Stimulated activated CD4-positive, alpha-beta T cell treated with anti-CD3 and anti-CD28 coated beads, TNF-alpha, amount 100 ng/mL, for 48 hours (primary cell): ENCODE measurements at places on chromosomes 13 and 19.

DNA sequence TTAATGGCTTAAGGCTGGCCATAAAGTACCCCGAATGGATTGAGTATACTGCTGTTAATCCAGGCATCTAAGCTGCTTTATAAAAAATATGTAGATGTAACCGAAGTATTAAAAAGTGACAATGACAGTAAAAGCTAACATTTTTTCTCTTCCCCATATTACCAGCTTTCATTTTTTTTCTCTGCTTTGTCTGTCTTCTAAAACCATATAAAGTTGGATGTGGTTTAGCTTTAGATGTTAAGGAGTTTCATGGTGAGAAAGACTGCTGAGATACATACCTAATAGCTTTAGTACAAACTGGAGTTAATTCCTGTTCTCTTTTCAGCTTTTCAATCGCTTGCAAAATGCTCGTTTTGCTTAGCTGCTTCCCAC, 838 bp downstream of the AKAP11 start:
- DNase-seq, result no peak

GRCh38 chr13:82647540-82647939, 1234.7 kb downstream of the SLITRK1 start:
- DNase-seq, result no peak

- no peak for DNase-seq
Observed at GRCh38 chr19:2949939-2950285, 5.1 kb upstream of the ZNF77 start.

GRCh38 chr13:98184792-98185191, 7.7 kb upstream of the RNF113B start:
- no peak for DNase-seq

DNA sequence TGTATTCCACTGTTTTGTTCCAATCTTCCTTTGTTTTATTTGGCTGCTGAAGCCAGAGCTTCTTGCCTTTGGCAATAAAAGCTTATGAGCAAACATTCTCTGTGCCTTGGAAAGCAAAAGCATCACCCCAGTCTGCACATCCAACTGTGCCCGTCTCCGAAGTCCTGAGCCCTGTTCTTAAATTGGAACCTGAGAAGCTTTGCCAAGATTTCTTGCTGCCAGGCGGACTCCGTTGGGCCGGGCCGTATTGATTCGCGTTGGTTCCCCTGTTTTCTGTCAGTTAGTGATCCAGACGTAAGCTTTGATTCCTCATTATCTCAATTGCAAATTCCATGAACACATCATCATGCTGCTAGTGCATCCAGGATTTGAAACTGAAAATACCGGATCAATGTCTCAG, 793.0 kb downstream of the OLFM4 start:
- DNase-seq, result no peak

DNA sequence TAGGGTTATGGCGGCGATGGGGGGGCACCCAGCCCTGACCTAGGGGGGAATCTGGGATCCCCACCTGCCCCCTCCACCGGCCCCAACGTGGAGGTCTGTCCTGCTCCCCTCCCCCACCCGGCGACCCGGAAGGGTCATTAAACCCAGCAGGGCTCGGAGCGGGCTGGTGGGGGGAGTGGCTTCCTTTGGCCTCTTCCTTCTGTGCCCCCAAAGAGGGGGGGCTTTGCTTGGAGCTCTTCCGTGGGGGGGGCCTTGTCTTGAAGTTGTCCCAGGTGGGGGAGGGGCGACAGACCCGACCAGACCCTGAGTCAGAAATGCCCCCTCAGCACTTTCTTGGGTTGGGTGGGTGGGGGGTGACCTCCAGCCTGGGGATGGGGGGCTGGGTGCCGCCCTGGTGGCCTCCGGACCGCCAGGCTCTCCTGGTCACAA, 1.5 kb downstream of the ARID3A start:
- no peak for DNase-seq

GRCh38 chr19:41546386-41546789, 29.6 kb upstream of the CEACAM21 start:
- no peak for DNase-seq

DNA sequence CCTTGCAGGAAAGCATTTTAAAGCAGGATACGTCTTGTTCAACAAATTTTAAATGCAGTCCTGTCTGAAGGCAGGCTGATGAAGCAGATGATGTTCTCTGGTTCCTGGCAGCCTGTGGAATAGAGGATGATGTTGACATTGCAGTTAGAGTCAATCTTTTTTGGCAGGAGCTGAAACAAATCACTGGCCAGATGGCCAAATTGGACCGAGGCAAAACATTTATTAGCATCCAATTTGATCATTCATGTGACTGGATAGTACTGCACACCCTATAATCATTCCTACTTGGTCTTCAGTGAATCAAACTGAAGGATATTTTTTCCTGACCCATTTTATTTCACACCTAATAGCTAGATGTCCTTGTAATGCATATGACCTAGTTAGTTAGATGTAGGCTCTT, 172.2 kb upstream of the SLC10A2 start:
- no peak for DNase-seq

DNA sequence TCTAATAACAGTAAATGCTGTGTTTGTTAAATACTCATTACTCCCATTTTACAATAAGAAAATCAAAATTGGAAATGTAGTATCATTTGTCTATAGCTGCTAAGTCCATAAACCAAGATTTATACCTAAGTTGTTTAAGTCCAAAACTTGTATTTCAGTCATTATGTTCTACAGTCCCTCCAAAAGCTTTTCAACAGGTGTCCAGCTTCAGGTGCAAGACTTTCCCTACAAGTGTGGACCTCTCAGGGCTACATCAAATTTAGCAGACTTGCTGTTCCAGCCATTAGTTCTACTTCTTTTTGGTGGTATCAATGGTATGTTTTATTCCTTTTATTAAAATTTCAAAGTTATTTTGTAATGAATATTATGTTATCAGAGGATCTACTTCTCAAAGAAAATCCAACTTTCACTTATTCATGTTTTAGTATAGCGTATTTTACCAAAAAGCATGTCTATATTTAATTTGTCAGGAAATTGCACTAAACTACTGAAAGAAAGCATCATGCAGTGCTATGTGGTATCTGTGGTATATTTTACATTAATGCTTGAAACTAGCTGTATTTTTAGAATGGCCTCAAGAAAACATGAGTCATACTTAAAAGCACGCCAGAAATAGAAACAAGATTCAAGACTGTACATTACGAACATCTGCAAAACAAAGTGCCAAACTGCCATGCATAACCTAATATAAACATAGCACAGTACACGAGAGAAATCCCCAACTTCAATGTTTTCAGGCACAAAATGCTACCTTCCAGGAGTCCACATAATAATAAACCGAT, 44.5 kb downstream of the VWA8 start:
- no peak for DNase-seq

DNA sequence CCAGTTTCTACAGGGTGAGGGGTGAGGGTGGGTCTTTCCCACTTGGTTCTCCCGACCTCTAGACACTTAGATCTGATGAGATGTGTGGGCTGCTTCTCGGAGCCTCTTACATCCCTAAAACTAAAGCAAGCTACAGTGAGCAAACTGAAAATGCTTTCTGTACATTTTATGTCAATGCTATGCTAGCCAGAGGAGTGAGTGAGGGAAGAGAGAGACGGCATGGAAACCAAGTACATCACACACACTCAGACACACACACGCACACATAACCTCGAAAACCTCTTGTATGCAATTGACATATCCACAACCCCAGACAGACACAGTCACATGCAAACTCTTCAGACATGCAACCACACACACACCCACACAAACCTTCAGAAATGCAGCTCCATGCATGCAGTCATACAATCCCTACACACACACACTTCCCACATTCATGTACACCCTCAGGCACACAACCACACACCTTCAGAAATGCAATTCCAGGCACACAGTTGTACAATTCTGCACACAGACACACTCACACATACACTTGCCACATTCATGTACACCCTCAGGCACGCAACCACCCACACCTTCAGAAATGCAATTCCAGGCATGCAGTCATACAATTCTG, 1.4 kb downstream of the SLC1A6 start:
- no peak for DNase-seq

DNA sequence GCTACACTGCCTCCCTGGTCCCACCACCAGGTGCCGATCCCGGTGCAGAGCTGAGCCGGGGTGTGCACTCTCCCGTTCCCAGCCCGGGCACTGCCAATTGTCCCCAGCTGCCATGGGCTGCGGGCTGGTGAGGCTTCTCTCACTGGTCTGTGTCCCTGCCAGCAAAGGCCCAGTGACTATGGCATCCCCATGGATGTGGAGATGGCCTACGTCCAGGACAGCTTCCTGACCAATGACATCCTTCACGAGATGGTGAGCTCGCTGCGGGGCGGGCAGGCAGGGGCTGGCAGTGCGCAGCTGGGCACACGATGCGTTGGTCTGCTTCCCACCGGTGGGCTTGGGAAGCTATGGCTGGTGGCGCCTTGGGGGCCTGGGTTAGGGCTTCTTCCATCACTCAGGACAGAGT, 14.6 kb downstream of the MPND start:
- DNase-seq, result no peak

DNA sequence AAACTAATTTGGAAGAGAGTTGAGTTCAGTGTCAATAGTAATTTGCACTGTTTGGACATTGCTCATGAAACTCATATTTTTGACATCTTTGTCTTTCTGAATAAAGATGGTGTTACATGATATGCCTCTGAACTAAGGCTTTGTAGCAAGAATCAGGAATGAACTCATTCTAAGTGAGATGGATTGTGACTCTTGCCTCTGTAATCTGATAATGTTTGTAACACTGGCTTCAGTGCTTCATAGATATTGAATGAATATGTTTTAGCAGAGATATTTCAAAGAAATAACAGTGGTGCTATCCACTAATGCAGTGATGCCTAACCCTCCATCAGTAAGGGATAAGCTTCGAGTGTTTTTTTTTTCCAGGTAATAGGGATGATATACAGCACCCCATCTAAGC, 32.9 kb downstream of the TEX26 start:
- DNase-seq, result no peak

- DNase-seq, result no peak
Observed at GRCh38 chr13:21014502-21015170, 46.8 kb downstream of the LATS2 start.

- no peak for DNase-seq
Observed at GRCh38 chr13:31011901-31012654, 79.6 kb downstream of the TEX26 start.

GRCh38 chr19:46265217-46265828, 31.5 kb upstream of the HIF3A start:
- peak; percentile 67 for DNase-seq

DNA sequence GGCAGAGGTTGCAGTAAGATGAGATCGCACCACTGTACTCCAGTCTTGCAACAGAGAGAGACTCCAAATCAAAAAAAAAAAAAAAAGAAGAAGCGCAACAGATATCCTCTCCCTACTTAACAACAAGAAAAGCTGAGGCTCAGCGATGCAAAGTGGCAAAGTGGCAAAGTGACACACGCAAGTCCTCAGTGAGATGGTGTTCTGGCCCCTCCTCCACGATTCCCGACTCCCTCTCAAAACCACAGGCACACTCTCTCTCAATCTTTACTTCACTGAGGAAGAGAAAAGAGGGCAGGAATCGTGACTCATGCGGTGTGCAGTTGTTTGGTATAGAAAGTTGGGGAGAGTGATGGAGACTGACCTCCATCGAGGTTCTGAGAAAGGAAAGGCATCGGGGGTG, 12.6 kb downstream of the FFAR2 start:
- no peak for DNase-seq

GRCh38 chr19:6035026-6035425, 57.1 kb upstream of the RANBP3 start:
- DNase-seq, result no peak

DNA sequence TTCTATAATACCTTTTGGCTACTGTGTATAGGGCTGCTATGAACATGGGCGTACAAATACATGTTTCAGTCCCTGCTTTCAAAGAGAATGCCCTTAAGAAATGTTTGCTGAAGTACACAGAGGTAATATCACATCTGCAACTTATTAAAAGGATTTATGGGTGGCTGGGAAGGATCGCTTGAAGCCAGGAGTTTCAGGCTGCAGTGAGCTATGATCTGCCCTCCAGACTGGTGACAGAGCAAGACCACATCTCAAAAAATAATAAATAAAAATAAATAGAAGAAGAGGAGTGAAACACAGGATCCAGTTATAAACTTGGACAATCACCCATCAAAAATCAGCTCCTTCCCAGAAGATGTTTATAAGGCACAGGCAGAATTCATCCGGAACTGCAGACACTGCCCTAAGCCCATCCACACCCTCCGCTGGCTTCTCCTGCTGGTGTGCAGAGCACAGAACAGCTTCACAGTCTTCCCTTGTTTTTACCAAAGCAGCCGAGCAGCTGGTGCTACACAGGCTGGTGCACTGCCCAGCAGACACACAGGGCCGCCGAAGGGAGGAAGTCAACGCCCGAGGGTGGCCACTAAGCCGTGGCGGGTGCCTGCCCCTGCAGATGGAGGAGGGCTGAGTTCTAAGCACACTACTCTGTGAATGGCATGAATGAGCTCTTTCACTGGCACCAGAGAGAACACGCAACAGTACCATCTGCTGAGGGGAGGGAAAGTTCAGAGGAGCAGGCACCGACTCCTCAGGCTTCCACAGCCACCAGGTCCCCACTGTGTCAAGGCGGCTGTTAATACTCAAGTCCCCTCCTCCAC, 44.0 kb downstream of the BRD4 start:
- DNase-seq, result no peak

DNA sequence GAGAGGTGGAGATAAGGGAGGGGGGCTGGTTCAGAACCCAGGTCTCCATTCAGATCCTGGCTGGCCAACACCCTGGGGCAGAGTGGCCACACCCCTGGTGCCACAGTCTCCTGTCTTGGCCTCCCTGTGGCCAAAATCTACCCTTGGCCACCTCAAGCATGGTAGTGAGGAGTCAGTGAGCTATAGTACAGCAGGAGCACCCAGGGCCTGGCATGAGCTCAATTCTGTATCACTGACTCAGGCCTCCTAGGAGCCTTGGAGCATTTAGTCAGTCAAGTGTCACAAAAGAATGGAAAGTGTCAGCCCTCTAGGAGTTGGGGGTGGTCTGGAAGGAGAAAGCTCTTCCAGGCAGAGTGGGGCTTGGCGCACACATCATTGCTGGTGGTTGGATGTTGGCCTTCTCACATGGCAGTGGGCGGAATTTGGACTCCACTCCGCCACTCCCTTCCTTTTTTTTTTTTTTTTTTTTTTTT, 6.6 kb upstream of the CD79A start:
- no peak for DNase-seq

GRCh38 chr13:44576351-44577235, 463 bp upstream of the TSC22D1 start:
- peak; percentile 8 for DNase-seq

- DNase-seq, result no peak
Observed at GRCh38 chr13:80121038-80121437, 219.9 kb downstream of the SPRY2 start.

DNA sequence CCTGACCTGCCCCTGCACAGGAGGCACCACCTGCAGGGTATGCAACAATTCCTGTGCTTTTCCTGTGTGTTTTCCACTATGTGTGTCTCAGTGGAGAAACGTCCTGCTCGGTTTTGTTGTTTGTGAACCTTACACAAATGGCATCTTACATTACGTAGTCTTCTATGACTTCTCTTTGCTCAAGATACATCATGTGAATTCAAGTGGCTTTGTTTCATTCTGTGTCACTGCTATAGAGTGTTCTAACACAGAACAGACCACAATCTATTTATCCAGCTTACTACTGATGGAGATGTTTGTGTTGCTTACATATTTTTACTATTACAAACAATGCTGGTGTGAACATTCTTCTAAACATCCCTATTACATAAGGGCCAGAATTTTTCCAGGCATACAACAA, 97.7 kb downstream of the ANKRD10 start:
- no peak for DNase-seq
